ENCODE measurements at places on chromosomes 13 and 19. TPM values are rescaled to one million over a fixed set of nuclear protein-coding genes. Genes with fewer than 3 reads are reported as not detected.
A peak's percentile ranks its signal among the peaks of the same experiment; 100 is the strongest.

DNA sequence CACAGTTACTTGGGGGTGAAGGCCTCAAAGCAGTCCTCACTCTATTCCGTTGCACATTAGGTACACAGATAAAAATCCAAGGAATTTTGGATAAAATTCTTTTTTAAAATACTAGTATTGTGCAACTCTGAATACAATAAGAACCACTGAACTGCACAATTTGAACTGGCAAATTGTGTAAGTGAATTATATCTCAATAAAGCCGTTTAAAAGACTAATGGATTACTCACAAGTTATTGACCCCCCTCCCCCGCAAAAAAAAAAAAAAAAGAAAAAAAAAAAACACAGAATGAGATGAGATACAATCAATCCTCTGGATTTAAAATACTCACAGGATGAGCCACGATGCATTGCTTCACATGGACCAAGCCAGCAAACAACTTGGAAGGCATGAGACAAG is 86.4 kb downstream of the CRYL1 start:
- H3K27me3 ChIP-seq: no peaks in the 10 kb centered on the region
- H3K4me3 ChIP-seq: no peak overlapping the region
- H3K36me3 ChIP-seq: no peaks in the 10 kb centered on the region
- DNase-seq: no peak
- H3K27ac ChIP-seq: peak overlapping the region; percentile 68

GRCh38 chr19:29671393-29672160 is 6.3 kb downstream of the PLEKHF1 start:
- H3K4me1 ChIP-seq: peaks cover 36% of the 10 kb centered on the region
- no peak overlapping the region for H3K4me3 ChIP-seq
- H3K36me3 ChIP-seq: no peaks in the 10 kb centered on the region

DNA sequence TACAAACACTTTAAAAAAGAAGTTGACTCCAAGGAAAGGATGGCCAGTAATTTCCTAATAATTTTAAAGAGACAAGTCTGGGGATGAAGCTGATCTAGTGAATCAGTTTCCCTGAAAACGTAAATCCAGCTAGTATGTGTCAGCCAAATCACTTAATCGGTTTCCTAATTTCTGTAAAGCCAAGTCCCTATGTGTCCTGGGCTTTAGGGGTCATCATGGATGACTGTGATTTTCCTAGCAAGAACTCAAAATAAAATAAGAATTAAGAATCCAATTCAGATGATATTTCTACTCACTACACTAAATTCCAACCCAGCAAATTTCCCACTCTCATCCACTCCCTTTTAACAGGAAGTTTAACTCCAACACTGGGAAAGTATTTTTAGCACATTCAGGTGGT is 35.9 kb downstream of the ELF1 start:
- peaks cover 42% of the 10 kb centered on the region for H3K4me1 ChIP-seq
- H3K36me3 ChIP-seq: no peaks in the 10 kb centered on the region
- no peak for DNase-seq

- DNase-seq: no peak
- no peaks in the 10 kb centered on the region for H3K4me1 ChIP-seq
- no peak overlapping the region for H3K27ac ChIP-seq
Measured at GRCh38 chr19:40578442-40578908, 1.8 kb downstream of the SHKBP1 start.

- H3K36me3 ChIP-seq: no peaks in the 10 kb centered on the region
- no peak overlapping the region for H3K4me3 ChIP-seq
- H3K27ac ChIP-seq: no peak overlapping the region
- no peaks in the 10 kb centered on the region for H3K27me3 ChIP-seq
Measured at GRCh38 chr19:46620716-46621115, 4.2 kb downstream of the PTGIR start.

- no peaks in the 10 kb centered on the region for H3K36me3 ChIP-seq
- no peak for DNase-seq
- H3K4me1 ChIP-seq: no peaks in the 10 kb centered on the region
- H3K27me3 ChIP-seq: no peaks in the 10 kb centered on the region
- H3K4me3 ChIP-seq: no peak overlapping the region
- no peak overlapping the region for H3K27ac ChIP-seq
Measured at GRCh38 chr13:93318534-93319254, 92.1 kb downstream of the GPC6 start.

DNA sequence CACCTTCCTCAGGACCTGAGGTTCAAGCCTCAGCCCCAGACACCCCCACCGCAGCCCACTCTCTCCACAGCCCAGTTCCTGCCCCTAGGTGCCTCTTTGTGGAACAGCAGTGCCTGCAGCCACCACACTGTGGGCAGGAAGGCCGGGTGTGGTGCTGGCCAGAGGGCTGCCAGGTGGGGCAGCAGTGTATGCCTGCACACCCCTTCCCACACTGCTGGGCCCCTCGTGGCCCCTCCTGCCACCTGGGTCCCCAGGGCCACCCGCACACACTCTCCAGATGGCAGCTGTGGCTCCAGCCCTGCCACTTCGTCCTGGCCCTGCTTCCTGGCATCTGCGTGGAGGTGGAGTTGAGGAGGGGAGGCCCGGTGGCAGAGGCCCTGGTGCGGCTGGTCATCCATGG is 35.1 kb downstream of the HPN start:
- no peaks in the 10 kb centered on the region for H3K4me1 ChIP-seq
- H3K27me3 ChIP-seq: no peaks in the 10 kb centered on the region

DCT gene
- not detected for total RNA-seq

GDF15 gene
- 335 TPM for total RNA-seq

C19orf85 gene
- total RNA-seq: not detected
